Activated T-cell treated with anti-CD3 and anti-CD28 coated beads, Interleukin-2, amount 50 U/mL, for 48 hours (primary cell): ENCODE measurements at places on chromosomes 5 and 9.

- no peak for DNase-seq
These were observed 755.7 kb downstream of the TLR4 start for GRCh38 chr9:118459913-118460312.

DNA sequence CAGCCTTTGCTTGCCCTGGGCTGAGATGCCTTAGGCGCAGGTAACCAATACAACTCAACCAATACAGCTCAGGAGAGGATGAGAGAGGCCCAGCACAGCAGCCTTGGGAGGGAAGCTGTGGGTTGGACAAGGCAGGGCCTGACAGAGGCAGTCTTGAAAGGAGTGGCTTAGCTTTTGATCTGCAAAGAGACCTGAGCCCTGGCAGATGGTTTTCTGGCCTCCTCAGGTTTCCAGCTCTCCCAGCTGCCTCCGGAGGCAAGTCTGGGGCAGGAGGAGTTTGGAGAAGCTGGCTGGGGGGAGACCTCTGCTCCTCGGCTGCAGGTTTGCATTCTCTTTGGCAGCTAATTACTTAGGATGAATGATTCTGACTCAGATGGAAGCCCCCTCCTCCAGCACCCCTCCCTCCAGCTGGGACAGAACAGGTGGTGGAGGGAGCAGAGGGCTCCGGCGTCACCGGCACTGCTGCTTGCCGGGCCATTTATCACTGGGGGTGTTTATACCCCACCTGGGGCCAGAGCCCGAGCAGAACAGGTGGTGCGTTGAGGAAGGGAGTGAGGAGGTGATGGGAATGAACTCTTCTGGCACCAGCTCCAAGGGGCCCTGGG, 50.8 kb downstream of the TSPAN17 start:
- no peak for DNase-seq

GRCh38 chr5:167577616-167578015, 713.8 kb upstream of the WWC1 start:
- DNase-seq = no peak

GRCh38 chr9:136409557-136410455, 608 bp downstream of the ENTR1 start:
- DNase-seq = peak; percentile 69

- DNase-seq = no peak
These were observed 48.4 kb downstream of the YIPF5 start for GRCh38 chr5:144122081-144122480.

GRCh38 chr9:96491079-96491879, 41.3 kb downstream of the HABP4 start:
- peak; percentile 38 for DNase-seq

- DNase-seq = no peak
These were observed 5.5 kb downstream of the IL31RA start for GRCh38 chr5:55856516-55857246.
